Cardiac septum (tissue), 1 donor: ENCODE measurements at places on chromosomes 3 and 15.

DNA sequence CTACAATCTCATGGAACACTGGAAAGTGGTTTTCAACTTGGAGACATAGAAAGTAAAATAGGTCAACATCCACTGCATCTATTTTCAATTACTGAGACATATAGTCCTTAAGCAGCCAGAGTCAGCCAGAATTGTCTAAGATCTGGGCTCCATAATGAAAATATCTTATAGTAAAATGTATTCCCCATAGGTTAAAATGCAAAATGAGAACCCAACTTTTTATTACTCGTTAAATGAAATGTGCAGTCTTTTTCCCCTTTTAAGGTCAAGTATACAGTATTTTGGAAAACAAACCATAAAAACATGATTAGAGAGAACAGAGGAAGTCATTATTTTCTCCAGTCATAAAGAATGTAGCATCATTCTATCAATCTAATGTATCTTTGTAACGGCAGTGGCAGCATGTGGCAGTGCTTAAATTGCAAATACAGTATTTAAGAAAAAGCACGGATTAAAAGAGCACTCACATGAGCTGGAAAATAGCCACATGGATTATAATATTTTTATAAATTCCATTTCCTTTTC lies 64.4 kb upstream of the CPB1 start:
- DNase-seq: no peak

DNA sequence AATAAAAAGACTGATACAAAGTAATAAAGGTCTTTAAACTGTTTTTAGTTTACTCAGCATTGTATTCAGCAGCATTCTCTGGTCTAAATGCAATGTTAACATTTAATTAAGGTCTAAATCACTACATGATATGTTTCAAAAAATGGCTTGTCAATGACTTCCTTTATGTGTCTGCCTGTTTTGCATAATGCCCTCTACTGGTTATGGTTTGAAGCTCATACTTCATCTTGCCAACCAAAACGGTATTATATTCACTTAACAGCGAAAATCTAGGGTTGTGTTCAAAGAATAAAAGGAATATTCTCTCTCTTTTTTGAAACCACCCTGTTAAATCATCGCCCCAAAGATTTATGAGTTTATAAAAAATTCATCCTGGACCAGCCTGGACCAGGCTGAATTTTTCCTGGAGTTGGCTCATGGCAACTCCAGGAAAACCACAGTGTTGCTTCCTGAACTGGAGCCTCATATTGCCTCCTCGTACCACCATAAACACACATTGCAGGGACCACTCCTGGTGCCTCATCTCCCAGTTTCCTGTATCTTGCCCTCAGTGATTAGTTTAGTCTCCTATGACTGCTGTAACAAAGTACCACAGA lies 6.7 kb upstream of the NCEH1 start:
- DNase-seq: no peak

GRCh38 chr15:62089616-62090015 lies 22.8 kb downstream of the C2CD4A start:
- no peak for DNase-seq

GRCh38 chr15:79257454-79257853 lies 25.1 kb upstream of the ANKRD34C start:
- DNase-seq: no peak

DNA sequence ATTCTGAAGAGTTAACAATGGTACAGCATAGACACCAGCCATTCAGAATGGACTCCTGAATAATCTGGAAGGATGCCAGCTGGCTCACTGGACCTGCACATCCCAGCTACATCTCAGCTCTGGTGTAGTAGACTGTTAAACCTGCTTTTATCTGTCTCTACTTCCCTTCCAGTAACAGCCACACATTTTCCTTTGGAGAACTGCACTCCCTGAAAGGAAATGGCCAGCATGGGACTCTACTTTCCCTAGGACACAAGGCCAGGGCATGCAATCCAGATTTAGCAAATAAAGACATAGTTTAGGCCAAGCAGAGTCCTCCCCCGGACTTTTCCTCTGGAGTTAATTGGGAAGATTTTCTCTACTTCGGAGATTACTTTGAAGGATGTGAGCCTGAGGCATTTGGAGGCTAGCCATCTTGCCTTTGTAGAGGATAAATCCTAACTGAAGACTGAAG lies 82.7 kb upstream of the TCF12 start:
- DNase-seq: no peak
